Stimulated activated CD8-positive, alpha-beta memory T cell treated with anti-CD3 and anti-CD28 coated beads, Interleukin-4, amount 100 ng/mL, for 4 hours (primary cell): ENCODE measurements at places on chromosomes 6 and 20.

DNA sequence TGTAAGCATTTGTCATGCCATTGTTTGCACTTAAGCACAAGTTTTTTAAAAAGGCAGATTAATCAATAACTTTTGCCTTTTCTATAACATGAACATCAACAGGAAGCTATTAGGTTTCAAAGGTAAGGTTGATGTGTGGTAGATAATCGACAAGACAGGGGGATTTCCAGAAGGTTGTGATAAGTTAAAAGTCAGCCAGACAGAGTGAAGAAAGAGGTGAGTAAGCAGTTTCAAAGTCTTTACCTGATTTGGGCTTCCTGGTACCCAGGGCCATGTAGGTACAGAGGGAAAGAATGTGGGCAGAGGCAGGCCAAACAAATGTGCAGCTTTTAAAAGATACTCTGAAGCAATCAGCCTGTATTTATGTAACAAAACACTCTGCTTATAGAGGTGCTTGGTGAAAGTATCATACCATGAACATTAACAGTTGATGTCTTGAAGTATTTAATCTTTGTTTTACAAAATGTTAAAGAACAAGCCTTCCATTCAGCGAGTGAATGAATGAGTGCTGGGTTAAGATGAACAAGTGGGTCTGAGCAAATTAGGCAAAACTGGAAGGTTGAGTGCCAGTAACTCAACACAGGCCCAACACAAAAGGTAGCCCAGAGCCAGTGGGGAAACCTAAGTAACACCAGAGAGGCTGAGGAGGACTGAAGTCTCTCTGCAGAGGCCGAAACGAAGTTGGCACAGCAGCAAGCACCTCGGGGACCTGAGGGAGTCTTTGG, 60.2 kb downstream of the LRRC1 start:
- no peak for DNase-seq

GRCh38 chr20:32387252-32387651, 29.1 kb downstream of the ASXL1 start:
- no peak for DNase-seq

GRCh38 chr6:85361643-85362014, 88.3 kb upstream of the NT5E start:
- DNase-seq = no peak

DNA sequence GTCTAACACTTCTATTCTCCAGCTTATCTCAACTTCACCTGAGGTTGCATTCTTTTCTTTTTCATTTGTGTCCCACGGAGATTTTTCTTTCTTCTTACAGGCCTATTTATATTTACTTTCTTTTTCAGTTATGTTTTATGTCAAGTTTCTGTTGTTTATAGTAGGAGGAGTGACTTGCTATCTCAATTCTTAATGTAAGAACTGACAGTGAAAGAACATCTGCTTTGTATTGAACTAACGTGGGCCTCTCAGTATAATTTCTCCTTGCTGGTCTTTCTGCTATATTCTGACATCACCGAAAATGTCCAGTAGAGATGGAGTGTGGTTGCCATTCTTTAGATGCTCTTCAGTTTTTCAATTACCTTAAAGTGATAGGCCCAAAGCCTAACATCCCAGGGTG, 521.7 kb downstream of the EPM2A start:
- DNase-seq = no peak

GRCh38 chr6:117401799-117402198, 23.9 kb downstream of the ROS1 start:
- DNase-seq = no peak

- no peak for DNase-seq
Observed at GRCh38 chr6:111776236-111777221, 96.7 kb downstream of the FYN start.

GRCh38 chr20:42972591-42972990, 217.1 kb downstream of the PTPRT start:
- DNase-seq = no peak

DNA sequence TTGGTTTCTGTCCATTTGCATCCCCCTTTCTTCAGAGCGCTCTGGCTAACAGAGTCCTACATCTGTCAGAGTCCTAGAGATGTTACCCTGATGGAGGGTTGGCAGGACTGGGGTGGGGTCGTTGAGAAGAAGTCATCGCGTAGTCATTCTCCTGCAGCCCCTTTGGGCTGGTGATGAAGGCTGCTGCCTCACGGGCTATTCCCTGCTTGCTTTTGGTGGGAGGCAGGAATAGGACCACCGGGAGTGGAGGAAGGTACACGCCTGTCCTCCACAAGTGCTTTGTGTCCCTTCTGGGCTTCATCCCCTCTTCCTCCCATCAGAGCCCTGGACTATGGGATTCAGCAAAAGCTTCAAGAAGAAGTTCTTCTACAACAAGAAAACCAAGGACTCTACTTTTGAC, 20.9 kb downstream of the CCDC167 start:
- no peak for DNase-seq

DNA sequence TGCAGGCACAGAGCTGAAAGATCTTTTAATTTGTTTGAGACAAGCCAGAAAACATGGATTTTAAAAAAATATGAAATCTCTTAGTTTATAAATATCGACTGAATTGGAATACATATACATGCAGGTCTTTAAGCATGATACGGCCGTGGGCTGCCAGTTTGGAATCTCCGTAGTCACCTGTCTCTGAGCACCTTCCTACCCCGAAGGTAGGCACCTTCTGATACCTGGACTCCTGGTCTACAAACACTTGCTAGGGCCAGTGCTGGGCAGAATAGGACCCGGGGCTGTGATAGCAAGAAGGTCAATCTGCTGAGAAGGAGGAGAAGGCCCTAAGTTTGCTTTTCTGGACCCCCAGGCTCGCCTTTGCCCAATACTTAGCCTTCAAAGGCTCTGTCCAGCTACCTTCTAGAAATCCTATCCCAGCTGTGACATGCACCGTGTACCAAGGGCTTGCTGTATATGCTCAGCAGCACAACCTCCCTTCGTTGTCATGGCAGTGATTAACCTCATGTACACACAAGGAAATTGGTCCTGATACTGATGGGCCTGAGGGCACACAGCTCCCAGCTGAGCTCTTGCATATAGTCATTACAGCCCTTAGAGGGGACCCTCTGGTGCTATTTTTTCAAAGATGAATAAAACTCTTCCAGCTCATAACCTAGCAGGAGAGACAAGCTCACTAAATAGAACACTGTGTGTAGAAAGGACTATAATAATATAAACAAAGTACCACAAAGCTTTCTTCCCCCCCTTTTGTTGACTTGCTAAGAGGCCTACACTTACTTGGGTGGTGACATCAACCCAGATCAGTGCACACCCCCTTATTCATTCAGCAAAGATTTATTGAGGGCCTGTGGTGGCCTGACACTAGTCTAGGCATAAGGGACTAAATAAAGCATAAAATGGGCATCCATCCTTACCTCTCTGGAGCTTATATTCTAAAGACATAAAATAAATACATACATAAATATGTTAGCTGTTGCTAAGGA, 17.7 kb downstream of the SNPH start:
- no peak for DNase-seq

DNA sequence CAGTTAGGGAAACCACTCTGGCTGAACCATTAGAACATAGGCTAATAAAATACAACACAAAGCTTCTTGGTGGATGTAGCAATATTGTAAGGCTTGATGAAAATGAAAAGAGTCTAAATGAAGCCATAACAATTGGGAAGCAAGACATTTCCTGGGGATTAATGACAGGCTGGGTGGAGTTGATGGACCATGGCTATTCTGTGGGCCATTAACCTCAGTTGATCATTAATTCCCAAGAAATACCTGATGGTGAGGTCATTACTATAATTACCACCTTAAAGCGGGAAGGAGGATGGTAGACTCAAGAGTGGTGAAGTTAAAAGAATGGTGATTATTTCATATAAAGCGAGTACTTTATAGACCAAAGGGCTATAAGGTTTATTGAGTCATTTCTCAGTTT, 455.8 kb upstream of the MAP3K7 start:
- no peak for DNase-seq

- no peak for DNase-seq
Observed at GRCh38 chr6:119791736-119792135, 442.2 kb upstream of the MAN1A1 start.

GRCh38 chr6:33297406-33297955, 1.3 kb downstream of the RGL2 start:
- DNase-seq = no peak

DNA sequence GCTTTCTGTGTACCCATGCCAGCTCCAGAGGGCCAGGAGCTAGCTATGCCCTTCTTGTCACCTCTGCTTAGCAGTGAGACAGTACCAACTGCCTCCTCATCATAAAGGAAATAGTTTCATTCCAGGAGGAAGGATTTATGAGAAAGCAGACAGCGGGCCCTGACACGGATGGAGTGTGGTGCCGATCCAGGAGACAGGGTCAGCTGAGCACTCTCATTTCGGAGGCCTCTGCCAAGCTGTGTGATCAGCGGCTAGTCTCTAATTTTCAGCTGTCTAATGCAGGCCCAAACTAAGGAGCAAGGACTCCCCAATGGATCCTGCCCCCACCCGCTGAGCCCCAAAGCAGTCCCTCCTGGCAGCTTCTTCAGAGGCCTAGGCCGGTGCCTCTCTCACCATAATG, 103.1 kb downstream of the LRFN2 start:
- DNase-seq = no peak

DNA sequence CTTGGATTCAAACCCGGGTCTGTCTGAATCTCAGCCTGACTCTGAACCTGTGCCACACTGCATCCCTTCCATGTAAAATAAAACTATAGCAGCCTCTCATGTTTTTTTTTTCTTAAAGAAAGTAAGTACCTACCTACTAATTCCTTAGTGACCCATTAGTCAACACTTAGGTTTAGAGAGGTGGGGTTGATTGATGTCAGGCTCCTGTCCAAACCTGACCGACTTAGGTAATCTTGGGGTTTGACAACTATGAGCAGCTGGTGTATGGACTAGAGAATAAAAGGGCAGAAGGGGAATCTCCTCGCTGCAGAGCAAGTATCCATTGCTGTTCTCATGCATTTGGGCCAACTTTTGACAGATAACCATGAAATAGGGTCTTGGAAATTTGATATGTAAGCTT, 6.5 kb downstream of the NKAIN2 start:
- no peak for DNase-seq

GRCh38 chr20:20887593-20888265, 175.3 kb upstream of the RALGAPA2 start:
- no peak for DNase-seq

DNA sequence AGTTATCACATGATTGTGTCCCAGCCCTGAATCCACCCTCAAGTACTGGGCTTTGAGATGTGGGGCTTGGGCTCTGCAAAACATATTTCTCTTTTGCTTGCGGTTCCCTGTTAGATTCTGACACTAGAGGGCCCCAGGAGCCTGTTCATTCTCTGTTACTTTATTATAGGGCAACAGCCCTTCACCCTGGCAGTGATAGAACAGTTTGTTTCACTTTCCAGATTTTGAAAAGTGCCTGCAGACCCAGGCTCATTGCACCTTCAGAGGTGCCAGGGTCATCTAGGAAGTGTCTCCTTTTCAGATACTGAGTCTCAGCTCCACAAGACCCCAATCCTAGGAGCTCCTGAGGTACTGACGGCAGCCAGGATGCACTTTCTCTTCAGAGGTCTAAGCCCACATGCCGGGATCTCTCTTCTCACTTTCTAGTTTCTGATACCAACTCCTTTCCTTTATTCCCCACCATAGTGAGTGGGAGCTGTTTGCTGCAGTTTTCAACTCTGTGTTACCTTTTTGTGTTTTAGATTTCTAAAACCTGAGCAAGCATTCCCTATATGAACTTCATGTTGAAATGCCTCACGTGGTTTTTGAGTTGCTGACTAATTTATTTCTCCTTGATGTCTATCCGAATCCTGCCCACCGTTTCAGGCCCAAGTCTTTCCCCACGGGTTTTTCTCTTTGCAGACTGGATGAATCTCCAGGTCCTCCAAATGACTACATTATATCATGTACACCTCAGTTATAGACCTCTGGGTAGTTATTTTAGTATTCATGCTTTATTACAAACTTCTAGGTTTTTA, 10.9 kb downstream of the ABT1 start:
- peak; percentile 7 for DNase-seq

DNA sequence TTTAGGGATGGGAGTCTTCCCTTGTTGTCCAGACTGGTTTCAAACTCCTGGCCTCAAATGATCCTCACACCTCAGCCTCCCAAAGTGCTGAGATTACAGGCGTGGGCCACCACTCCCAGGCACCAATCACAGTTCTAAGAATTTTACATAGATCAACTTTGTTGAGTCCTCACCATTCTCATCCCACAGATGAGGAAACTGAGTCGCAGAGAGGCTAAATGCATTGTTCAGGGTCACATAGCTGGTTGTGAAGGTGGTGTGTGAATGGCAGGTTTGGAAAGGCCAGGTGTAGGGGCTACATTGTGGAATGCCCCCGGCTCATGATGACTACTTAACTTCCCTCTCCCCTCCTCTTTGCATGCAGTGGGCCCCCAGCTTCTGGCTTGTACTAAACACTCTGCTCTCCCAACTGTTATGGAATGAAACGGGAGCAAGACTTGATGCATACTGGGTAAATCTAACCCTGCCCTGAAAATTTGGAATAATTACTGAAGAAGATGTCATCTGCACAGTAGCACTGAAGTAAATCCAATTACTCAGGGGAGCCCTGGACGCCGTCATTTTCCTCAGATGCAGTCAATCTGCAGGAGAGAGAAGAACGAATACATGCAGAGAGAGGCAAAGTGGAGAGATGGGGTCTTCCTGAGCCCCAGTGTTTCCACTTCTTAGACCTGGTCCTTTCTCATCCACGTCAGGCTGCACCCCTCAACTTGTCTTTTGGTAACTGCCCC, 102.3 kb upstream of the ZNF217 start:
- DNase-seq = no peak

- DNase-seq = no peak
Observed at GRCh38 chr6:157037165-157037564, 260.0 kb downstream of the ARID1B start.

DNA sequence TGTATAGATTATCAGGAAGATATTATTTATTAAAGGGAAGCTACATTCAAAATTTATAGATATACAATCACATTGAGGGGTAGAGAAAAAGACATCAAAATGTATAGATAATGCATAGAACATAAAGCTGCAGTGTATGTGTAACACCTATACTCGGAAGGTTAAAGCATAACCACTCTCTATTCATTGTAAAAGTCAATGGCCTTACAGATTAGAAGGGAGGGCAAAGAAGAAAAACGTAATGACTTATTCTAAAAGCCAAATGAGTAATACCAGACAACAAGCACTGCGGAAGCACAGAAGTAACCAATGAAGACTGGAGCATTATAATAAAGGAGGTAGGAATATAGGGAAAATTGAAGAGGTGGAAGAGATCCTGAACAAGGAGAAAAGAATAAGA, 11.3 kb downstream of the HBS1L start:
- DNase-seq = no peak

DNA sequence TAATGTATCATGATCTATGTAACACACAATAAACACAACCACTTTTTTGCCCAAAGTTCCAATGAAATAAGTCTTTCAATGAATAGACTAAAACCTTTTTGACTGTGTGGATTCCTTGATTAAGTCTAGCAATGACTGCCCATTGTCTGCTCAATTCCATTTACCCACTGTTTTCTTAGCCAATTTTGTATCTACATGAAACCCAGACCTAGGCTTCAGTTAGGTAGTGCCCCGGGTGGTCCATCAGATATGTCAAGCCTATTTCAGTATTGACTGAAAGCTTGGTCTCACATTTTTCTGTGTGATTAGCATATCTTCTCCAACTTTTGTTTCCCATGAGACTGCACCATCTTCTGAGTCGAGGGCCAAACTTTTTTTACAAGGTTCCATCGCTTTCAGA, 615.0 kb downstream of the C6orf118 start:
- DNase-seq = no peak

GRCh38 chr6:29071831-29072723, 15.0 kb downstream of the OR2B3 start:
- no peak for DNase-seq
